ENCODE measurements at places on chromosomes 5 and 9.

- no peak for DNase-seq
Observed at GRCh38 chr5:16791904-16792597, 144.0 kb downstream of the MYO10 start.

GRCh38 chr5:67193439-67193807 is 3.2 kb downstream of the CD180 start:
- no peak for DNase-seq

DNA sequence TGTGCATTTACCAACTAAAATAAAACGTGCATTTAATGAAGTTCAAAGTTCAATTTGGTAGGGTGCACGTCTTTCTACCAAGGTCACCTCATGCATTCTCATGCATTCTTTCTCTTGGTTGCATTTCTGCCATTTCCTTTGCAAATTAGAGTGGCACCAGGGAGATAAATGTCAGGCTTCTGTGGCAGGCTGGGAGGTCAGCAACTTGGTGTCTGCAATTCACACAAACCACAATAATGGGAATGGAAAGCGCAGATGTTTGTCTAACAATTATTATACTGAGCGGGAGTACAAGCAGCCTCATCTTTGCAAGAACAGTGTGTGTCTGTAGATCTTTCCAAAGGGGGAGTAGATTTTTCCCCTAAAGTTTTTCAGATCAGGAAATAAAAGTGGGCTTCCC is 411.7 kb downstream of the DMRT2 start:
- no peak for DNase-seq

DNA sequence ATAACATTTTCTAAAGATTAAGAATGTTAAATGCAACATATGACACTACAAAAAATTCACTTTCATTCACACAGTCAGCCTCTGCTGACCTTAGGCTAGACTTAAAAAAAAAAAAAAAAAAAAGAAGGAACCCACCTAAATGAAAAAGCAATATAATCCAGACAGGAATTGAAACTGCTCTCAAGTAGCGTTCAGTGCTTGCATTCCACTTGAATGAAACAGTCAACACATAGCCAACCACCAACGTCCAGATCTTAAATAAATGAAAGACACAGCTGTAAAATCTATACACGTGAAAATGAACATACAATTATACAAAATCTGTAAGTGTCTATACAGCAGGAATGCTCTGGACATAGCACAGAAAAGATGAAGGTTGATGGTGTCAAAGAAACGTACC is 11.4 kb downstream of the TMEM245 start:
- DNase-seq: no peak

DNA sequence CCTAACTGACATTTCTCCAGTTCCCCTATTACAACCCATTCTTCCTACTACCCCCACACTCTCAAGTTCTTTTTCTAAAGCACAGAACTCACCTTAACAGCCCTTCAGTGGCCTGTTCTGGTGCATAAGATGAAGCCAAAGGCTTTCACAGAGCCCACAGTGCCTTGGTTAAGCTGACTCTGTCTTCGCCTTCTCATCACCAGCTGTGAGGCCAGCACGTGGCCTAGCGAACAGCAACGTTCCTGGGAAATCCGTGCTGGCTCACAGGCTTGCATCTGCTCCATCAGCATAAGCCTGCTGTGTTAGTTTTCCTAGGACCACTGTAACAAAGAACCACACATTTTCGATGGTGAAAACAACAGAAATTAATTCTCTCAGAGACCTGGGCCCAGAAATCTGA is 67.9 kb upstream of the LPAR1 start:
- no peak for DNase-seq

All from activated T-helper 1 cell treated with Interleukin-2 at 50 U/mL for 16 hours (primary cell).